ENCODE measurements at places on chromosomes 16 and 17.

DNA sequence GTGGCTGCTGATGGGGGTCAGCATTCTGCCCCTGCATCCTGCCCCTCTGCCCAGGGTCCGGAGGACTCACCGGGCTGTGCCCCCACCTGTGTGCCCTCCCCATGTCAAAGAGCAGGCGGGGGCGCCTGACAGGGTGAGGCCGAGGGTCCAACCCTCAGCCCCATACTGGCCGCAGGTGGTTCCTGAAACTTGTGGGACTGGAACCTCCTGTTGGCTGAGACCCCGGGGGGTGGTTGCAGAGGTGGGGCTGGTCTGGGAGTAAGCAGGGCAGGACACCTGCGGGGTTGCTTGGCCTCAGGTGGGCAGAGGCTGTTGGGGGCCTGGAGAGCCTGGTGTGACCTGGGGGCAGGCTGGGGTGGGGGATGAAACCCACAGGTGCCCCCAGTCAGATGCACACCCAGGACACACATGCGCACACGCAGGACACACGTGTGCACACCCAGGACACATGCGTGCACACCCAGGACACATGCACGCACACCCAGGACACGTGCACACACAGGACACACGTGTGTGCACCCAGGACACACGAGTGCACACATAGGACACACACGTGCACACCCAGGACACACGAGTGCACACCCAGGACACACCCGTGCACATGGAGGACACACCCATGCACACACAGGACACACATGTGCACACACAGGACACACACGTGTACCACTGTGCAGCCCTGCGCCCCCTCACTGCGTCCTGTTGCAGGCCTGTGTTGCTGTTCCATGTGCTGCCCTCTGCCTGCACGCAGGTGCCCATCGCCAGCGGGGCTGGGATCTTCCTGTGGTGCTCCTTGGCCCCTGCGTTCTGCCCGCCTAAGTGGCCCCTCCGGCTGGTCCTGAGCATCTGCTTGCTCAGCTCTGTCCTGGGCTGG lies 31.4 kb downstream of the SOX8 start:
- peak; percentile 65 for DNase-seq

DNA sequence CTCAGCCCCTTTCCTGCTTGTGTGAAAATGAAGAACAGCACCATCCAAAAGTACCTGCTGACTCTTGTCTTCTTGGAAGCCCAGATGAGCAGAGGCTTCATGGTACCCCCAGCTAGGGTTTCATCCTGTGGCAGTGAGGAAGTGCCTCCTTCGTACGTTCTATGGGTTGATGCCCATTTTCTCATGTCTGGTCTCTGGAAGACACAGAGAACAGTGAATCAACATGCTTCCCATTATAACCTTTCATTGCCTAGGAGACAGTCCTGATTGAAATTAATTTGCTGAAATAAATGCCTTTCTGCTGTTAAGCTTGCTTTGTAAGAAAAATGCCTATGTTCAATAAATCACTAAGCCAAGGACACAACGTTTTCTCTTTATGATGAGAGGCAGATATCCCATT lies 36.5 kb downstream of the RCVRN start:
- no peak for DNase-seq

DNA sequence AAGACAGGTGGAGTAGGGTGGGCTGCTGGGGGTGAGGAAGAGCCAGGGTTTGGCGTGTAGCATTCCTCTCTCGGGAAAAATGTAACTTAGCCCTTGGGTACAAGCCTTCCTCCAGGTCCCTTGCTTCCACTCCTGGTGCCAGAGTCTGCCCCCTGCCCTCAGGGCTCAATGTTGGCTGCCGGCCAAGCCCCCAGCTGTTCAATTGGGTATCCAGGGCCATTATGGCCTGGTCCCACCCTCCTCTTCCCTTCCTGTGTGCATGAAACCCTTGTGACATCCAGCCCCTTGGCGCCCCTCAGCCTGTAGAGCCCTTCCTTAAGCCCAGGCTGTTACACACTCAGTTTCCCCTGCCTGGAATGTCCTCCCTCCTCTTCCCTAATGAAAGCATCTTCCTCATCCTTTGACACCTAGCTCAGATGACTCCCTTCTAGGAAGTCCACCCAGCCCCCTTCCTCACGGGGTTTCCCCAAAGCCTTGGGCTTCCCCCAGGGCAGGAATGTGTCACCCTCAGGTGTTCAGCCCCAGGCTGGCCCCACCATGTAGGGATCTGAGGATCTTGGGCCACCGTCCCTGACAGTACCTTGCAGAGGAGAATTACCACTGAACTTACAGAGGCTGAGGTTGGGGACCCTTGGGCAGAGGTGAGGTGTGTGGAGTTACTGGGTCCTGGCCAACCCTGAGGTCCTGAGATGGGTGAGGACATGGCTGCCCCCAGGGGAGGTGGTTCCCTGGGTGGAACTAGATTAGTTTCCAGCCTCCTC lies 30.0 kb downstream of the B9D1 start:
- peak; percentile 28 for DNase-seq

- peak; percentile 65 for DNase-seq
Observed at GRCh38 chr16:86573215-86573614, 5.1 kb upstream of the FOXL1 start.

GRCh38 chr17:4199818-4200402 lies 56.9 kb downstream of the CYB5D2 start:
- DNase-seq: peak; percentile 85

All from H7 (cell line).